IPS DF 19.7 (cell line): ENCODE measurements at places on chromosomes 7 and 10.

GRCh38 chr10:113982769-113983168, 60.9 kb upstream of the ADRB1 start:
- no peak for DNase-seq

GRCh38 chr10:5163487-5163886, 21.5 kb downstream of the AKR1C8 start:
- no peak for DNase-seq

GRCh38 chr7:107332488-107333269, 137.2 kb upstream of the GPR22 start:
- no peak for DNase-seq

DNA sequence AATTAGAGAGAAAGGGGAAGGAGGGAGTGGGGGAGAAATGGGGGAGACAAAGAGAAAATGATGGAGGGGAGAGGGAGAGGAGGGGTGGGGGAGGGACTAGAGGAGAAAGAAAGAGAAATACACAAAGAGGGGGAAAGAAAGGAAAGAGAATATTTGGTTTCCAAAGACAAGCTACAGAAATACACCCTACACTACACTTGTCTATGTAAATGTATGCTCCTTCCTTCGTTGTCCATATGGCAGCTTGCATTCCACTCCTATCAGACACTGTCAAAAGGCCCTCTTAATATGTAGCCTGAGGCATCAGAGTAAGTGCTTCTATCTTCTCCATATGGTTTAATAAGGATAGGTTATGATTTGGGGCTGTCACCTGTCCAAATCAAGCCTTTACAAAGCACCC, 92.8 kb upstream of the FEZF1 start:
- no peak for DNase-seq

- no peak for DNase-seq
These were observed at the start of gene CCM2 for GRCh38 chr7:45000093-45001032. Gene CCM2, plus strand, starts transcription at chr7:45000201. Its CDS starts 133 bp downstream, at chr7:45000334.

GRCh38 chr10:61613665-61614064, 49.1 kb upstream of the CABCOCO1 start:
- no peak for DNase-seq

DNA sequence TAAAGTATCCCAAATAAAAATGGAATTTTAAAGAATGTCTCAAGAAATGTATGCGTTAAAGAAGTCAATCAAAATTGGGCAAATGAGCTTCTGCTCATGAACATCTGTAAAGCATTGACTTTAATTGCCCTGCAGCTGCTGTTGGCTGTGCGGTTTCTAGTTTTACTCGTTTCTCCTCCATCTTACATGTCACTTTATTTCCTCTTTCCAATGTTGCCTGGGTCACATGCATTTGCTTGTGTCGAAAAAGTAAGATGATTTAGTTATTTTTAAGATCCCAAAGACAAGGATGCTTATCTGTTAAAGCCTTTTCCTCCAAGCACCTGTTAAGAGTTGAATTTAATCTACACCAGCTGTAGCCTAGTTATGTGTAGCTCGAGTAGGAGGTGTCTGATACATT, 310.4 kb downstream of the EXOC4 start:
- DNase-seq: no peak

DNA sequence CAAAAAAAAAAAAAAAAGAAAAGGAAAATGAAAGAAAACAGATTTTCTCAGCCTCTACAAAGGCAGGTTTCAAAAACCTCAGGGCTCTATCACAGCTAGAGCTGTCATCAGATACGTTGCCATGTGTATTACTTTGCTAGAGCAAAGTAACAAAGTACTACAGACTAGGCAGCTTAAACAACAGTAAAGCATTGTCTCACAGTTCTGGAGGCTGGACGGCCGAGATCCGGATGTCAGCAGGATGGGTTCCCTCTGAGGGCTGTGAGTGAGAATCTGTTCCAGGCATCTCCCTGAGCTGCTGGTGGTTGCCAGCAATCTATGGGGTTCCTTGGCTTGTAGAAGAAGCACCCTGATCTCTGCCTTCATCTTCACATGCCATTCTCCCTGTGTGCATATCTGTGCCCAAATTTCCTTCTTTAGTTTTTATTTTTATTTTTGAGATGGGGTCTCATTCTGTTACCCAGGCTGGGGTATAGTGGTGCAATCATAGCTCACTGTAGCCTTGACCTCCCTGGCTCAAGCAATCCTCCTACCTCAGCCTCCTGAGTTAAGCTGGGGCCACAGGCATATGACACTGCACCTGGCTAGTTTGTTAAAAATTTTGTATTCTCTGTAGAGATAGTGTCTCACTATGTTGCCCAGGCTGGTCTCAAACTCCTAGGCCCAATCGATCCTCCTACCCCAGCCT, 48.9 kb upstream of the KDM7A start:
- no peak for DNase-seq

GRCh38 chr10:95573964-95574604, 12.9 kb upstream of the SORBS1 start:
- no peak for DNase-seq

GRCh38 chr10:93894516-93895378, 969 bp downstream of the SLC35G1 start:
- DNase-seq: no peak

DNA sequence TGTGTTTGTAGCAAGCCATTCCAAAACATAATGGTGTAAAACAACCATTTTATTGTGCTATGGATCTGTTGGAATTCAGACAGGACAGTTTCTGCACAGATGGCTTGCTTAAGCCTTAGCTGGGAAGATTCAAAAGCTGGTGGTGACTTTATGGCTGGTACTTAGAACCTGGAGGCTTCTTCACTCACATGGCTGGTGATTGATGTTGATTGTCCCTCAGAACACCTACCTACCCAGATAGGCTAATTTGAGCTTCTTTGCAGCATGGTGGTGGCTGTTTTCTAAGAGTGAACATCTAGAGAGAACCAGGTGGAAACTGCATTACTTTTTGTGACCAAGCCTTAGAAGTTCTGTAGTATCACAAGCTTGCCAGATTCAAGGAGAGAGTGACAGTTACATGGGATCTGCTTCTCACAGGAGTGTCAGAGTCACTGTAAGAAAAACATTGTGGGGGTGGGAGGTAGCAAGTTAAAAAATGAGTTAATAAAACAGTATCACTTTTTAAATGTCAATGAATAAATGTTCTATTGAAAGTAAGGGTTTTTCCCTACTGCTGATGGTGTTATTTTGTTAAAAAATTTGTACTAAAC, 7.1 kb downstream of the R3HCC1L start:
- DNase-seq: no peak

GRCh38 chr7:155962191-155962967, 150.1 kb upstream of the SHH start:
- no peak for DNase-seq

DNA sequence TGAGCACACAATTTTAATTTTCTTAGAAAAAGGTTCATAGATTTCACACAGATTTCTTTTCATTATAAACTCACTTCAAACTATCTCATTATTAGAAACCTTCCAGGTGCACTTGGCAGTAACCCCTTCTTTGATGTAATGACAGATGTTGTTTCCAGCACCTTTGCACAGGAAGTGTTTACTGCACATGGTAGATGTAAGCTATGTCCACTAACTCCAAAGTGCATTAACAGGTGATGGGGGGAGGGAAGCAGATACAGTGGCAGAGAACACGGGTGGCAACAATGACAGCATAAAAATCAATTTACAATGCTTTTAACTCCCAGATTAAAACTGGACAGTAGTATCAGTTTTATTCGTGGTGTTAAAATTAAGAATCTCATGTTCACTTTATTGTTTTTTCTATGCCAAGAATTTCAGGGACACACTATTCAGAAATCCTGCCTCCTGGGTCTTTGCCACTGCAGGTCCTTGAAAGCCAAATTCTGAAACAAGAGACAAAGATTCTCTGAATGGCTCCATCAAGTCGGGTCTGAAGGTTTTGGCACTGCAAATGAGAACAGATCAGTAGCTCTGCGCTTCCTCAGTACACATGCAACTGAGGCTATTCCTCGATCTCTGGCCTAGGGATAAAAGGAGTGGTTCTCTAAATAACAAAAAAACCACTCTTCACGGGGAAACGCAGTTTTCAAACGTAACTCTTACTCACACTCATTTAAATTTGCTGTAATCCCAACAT, 187.7 kb downstream of the JAZF1 start:
- DNase-seq: no peak

DNA sequence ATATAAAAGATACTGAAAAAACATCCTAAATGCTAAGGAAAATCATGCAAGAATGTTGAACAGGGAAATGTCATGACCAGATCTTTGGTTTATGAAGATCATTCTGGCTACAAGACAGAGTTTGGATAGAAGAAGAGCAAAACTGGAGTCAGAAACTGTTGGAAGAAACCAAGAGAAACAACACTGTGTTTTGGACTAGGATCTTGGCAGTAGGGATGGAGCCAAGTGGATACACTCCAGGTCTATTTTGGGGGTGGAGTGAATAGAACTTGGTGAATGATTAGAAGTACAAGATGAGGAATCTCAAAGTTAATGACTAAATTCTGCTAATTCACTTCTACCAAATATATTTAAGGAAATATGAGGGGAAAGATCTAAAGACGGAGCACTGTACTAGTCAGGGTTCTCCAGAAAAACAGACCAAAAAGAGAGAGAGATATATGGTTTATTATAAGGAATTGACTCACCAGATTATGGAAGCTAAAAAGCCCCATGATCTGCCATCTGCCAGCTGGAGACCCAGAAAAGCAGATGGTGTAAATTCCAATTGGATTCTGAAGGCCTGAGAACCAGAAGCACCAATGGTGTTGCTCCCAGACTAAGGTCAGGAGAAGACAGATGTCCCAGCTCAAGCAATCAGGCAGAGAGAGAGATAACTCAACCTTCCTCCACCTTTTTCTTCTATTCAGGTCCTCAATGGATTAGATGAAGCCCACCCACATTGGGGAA, 254.9 kb downstream of the TRIL start:
- no peak for DNase-seq

- DNase-seq: no peak
These were observed 8.5 kb upstream of the IL2RA start for GRCh38 chr10:6070660-6071059.

- no peak for DNase-seq
These were observed 36.9 kb upstream of the GOLGA7B start for GRCh38 chr10:97812696-97813095.

- no peak for DNase-seq
These were observed 2.8 kb upstream of the BCL7B start for GRCh38 chr7:73560109-73560835.

DNA sequence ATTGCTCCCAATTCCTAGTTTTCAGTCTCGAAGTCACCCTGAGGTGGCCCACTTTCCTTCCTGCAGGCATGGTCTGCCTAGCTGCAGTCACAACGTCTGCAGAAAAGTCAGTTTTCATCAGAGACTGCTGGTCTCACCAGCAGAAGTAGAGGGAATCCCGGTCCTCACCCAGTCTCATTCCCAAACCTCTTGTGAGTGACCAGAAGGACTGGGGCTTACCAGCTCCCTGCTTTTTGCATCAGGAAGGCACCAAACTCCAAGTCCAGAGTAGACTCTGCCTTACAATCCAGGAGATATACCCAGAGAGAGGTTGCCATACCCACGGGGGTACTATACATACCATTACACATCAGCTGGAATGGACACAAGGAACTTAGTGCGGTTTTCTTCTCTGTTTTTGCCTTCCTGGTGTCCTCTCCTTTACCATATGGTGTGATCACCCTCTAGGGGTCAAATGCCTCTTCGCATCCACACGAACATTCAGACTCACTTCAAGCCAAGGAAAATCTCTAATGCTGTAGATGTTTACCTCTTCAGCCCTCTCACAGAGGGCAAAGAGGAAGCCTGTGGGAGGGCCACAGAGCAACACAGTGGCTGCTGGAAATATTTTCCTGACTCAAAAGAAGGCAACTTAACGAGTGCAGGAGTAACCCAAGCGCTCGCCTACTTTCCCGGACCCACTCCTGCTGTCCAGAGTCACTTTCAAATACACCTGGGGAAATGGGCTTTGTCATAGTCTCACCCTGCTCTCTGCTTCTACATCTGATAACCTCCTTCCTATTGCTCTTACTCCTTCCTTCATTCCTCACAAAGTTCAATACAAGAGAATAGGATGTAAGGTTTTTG, 220.9 kb downstream of the C7orf25 start:
- peak; percentile 59 for DNase-seq

- no peak for DNase-seq
These were observed 5.0 kb upstream of the LGI1 start for GRCh38 chr10:93752761-93753160.

DNA sequence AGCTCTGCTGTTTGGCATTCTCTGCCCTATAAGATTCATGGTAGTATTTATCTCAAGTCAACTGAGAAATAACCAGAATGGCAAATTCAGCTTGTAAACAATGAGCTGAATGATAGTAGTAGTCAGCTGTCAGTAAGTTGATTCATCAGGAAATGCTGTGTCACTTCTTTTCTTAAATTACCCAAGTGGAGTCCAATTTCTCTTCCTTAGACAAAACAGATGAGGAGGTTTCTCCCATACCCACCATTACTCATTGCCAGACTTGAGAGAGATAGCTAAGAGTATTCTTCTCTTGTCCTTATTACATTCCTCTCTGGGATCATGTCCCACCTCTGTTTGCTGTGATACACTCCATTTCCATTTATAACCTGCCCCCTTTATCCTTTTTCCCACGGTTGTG, 159.8 kb upstream of the STEAP1 start:
- DNase-seq: no peak
